ENCODE measurements at places on chromosomes 11 and 22. TPM values are rescaled to one million over a fixed set of nuclear protein-coding genes. Genes with fewer than 3 reads are reported as not detected.

- DNase-seq, result peak; percentile 58
These were observed 35.0 kb upstream of the PRAME start for GRCh38 chr22:22593964-22594656.

- DNase-seq, result no peak
These were observed 31.0 kb downstream of the NAP1L4 start for GRCh38 chr11:2961080-2961479.

The CDC45 gene
- total RNA-seq, result 92.1 TPM

GRCh38 chr22:30606455-30607299 is at the start of gene TCN2:
Gene TCN2 (plus strand): TSS chr22:30607174. CDS start chr22:30607332, 158 bp downstream.
- DNase-seq, result peak; percentile 79

GRCh38 chr22:20396639-20397038 is 2.7 kb downstream of the ZNF74 start:
- no peak for DNase-seq

- peak; percentile 69 for DNase-seq
These were observed 4.3 kb upstream of the AMPD3 start for GRCh38 chr11:10450462-10451425.

DNA sequence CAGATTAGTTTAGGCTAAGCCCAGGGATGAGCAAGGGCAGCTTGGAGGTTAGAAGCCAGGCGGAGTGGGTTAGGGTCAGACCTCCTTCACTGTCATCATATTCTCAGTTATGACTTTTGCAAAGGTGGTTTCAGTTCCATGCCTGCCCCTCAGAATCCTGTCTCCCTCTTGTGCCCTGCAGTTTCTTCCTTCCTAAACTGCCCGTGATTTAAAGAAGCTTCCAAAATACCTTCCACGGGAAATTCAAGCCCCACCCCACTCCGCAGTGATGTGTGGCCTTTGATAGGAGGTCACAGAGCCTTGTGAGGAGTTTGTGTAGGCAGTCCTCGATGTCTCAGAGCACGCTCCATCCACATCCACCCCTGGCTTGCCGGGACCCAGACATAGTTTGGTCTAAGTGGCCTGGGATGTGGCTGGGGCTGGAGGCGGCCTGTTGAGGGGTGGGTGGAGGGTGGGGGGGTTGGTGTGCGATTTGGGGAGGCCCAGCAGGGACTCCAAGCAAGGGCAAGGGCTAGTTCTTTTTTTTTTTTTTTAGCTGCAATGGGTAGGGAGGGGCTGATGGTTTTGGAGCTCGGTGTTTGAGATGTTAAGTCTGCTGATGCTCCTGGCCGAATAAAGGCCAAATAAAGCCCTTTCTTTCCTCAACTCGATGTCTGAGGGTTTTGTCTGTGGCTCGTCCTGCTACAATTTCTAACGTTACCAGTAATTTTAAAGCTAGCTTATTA is 1.6 kb upstream of the IFITM1 start:
- DNase-seq, result peak; percentile 64

The P2RY2 gene
- total RNA-seq, result not detected

- no peak for DNase-seq
These were observed 54.8 kb downstream of the UVRAG start for GRCh38 chr11:75869661-75870455.

DNA sequence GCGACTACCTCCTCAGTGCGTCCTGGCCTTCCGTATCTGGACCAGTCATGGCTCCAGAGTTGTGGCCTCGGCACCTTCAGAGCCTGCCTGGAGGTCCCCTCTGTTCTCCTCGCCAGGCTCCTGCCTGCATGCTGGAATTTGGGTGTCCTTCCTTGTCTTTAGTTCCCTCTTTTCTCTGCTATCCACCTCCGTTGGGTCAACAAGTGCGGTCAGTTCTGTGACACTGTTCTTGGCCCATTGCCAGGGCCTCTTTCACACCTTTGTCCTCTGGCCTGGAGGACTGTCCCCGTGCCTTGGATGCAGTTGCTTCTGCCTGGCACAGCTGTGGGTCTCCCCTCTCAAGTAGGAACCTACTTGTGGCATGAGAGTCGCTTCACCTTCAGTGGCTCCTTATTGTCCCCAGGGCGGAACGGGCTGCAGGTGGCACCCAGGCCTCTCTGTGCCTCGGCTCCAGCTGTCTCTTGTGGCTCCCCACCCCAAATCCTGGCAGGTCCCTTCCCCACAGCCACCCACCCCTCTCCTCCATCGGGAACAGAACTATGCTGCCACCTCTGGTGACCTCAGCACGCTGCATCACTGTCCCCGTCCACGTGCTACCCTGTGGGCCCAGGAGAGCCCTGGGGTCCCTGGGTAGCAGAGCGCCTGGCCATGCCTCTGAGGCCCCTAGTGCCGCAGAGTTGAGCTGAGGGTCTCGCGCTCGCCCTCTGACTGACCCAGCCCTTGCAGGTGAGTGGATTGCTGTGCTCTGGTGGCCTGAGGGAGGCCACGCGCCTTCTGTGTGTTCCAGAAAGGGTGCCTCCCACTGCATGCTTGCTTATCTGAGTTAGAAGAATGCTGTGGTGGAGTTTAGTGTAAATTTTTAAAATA is 4.7 kb downstream of the DGCR8 start:
- DNase-seq, result no peak

The ACO2 gene
- 112 TPM for total RNA-seq

DNA sequence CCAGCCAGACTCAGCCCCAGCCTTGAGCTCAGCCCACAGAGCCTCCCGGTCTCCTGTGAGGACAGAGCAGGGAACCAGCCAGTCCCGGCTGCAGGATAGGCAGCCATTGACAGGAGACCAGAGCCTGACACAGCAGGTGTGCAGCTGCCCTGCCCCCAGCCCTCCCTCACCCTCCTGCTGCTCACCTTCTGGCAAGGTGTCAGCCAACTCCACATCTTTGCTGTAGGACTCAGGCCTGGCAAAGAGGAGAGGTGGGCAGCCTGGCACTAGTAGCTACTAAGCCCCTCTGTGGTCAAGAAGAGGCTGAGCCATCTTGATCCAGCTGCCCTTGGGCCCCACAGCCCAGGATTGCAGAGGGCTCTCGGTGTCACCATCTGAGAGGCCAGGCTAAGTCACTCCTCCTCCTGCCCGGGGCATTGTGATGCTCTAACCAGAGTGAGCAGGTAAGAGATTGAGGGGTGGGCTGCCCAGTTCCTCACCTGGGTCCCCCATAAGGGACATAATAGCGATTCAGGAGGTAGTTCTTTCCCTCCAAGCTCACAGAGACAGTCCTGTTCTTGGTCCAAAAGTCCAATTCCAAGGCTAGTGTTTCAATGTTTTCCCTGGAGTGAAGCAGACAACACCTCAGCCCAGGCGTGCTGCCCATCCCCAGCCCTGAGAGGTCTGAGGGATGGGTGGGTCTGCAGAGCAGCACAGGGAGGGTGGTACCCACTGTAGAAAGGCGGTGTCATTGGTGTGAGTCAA is 18.6 kb downstream of the TREH start:
- DNase-seq, result peak; percentile 37

The CARNS1 gene
- total RNA-seq, result 4.5 TPM

DNA sequence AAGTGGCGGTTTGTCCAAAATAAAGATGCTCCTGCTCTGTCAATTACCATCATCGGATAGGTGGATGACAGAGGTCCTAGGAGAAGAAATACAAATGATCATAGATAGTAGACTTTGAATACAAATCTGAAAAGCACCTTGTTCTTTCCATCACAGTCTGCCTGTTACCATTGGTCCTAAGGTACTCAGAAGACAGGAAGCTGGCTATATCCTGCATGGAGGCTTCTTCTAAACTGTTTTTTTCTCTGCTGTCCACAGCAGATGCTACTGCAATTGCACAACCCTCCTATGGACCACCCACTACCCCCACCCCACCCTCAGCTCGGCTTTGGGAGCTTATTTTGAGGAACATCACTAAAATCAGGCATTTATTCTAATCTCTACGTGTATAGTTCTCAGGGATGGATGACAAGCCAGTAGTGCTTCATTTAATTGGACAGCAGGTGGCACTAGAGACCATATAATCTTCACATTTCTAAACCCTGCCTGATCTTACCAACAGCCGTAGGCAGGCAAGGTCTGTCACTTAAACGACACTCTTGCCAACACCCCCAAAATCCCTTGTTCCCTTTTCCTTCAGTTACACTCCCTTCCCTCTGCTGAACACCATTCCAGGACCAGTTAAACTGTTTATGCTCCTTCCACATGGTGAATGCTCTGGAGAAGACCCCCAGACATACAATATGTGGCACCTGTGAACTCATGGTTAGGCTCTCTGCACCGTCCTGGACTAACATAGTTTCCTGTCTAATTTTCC is 6.6 kb upstream of the PTS start:
- DNase-seq, result no peak

The ADORA2A gene
- total RNA-seq, result 34.4 TPM

- DNase-seq, result no peak
These were observed 103.5 kb upstream of the CADM1 start for GRCh38 chr11:115607621-115608221.

GRCh38 chr11:45176996-45177395 is 30.6 kb downstream of the PRDM11 start:
- no peak for DNase-seq

- no peak for DNase-seq
These were observed 35.6 kb downstream of the MPPED1 start for GRCh38 chr22:43447380-43447779.

DNA sequence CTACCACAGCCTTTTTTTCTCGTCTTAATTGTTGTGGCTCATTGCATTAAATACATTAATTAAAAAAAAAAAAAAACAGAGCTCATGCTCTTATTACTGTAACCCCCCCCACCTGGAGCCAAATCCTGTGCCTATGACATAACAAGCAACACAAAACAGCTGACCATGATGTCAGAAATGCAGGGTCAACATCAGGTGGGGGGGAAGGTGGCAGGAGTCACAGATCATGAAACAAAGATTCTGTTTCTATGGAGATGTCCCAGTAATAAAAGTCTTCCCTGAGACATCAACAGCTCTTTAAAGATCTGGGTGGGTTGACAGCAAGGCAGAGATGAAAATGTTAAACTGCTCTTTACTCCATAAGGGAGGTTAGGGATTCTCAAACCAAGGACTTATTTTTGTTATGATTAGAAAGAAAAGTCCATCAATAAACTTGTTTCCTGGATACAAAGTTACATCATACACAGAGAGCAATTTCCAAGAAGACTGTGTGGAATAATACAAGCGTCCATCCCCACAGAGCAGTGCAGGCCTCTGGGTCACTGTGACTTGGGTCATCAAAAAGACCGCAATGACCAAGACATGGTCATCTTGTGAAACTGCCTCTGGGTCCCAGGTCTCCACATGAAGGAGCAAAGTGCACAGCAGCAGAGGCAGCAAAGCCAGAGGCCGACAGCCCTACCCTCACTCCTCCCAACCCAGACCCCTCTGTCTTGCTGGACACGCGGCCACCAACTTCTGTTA is 42.7 kb upstream of the CYP2D6 start:
- DNase-seq, result no peak

- DNase-seq, result no peak
These were observed 20.0 kb downstream of the MMP7 start for GRCh38 chr11:102510439-102511135.

DNA sequence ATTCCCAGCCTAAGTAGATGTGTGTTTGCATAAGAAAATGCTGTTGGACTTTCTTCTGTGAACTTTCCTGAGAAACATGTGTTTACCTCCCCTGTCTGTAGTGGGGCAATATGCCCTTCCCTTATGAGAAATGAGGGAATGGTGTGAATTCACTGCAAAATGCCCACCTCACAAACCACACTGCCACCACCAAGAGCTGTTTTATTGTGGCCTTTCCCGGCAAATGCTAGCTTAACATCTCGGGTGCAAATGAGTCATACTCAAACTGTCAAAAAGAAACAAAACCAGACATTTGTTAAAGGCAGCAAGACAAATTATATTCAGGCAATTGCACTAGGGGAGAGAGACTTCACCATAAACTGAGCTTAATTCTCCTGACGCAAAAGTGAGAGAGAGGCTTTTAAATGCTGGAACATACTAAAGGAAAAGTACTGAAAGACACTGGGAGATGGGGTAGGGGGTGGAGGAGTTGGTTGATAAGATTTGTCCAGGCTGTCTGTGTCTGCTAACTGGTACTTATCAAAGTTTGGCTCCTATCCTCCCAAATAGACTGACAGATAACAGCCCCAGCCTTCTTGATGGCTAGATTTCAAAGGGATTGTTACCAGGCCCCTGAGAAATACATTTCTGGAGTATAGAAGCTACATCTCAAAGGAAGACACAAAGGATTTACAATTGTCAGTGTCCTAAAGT is 70.9 kb upstream of the OR5AK2 start:
- DNase-seq, result no peak

- no peak for DNase-seq
These were observed 70.4 kb upstream of the FGF3 start for GRCh38 chr11:69889400-69890318.

DNA sequence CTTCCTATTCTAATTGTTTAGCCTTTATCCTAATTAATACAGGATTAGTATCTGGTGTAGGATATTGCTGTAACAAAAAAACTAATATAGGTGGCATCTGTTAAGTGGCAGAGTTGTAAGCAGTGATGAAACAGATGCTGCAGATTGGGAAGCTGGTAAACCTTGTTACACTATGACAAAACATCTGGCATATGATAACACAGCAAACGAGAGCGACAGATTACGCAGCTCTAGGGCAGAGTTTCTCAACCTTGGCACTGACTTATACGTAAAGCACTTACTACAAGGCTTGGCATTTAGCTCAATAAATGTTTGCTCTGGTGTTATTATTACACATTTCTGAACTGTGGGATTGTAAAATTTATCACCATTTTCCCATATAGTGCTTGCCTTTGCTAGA is 137.0 kb downstream of the ATG16L2 start:
- DNase-seq, result no peak

The CASP5 gene
- not detected for total RNA-seq

DNA sequence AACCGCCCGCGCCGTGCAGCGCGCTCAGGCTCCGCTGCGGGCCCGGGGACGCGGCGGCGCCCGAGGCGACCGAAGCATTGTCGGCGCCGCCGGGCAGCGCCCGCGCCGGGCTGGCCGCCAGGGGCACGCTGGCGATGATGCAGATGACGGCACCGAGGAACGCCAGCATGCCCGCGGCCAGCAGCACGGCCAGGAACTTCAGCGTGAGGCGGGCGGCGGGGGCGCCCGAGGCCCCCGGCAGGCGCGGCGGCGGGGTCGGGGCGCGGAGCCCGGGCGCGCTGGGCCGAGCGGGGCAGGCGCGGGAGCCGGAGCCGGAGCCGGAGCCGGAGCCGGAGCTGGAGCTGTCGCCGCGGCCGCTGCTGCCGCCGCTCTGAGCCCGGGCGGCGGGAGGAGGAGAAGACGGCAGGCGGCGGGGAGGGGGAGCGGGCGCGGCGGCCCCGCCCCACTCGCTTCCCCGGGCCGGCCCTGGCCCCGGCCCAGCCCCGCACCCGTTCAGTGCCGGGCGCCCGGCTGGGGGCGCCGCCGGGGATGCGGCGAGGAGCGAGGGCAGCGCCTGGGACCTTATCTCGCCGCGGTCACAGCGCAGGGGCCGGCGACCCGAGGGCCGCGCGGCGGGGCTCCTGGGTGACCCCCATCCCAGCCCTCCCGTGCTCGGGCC is at the start of gene NPTXR:
NPTXR (minus strand) TSS at position 372 of the 658 bp plus-strand sequence.
- no peak for DNase-seq

- DNase-seq, result peak; percentile 85
These were observed 34.2 kb upstream of the VPREB1 start for GRCh38 chr22:22210375-22210774.

- DNase-seq, result peak; percentile 76
These were observed 787 bp downstream of the LRRC10B start for GRCh38 chr11:61509043-61510029.

Data from activated naive CD4-positive, alpha-beta T cell treated with anti-CD3 and anti-CD28 coated beads, Interleukin-2, amount 50 U/mL, for 72 hours (primary cell).